Psoas muscle (tissue), 8 donors: ENCODE measurements at places on chromosomes 13 and 19. TPM values are rescaled to one million over a fixed set of nuclear protein-coding genes. Genes with fewer than 3 reads are reported as not detected.

DNA sequence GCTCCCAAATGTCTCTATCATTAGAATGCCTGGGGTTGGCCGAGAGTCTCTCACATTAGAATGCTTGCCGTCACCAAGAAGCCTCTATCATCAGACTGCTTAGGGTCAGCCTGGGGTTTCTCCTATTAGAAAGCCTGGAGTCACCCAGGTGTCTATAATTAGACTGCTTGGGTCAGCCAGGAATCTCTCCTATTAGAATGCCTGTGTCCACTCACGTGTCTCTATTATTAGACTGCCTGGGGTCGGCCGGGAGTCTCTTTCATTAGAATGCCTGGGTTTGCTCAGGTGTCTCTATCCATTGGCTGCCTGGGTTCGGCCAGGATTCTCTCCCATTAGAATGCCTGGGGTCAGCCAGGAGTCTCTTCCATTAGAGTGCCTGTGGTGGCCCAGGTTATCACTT is 1453.1 kb downstream of the UQCRFS1 start:
- DNase-seq, result no peak

- peak; percentile 56 for DNase-seq
Observed at GRCh38 chr19:10230173-10230860, 814 bp downstream of the S1PR2 start.

CRX gene
- total RNA-seq, result not detected

IGFL1 gene
- not detected for total RNA-seq

ZNF527 gene
- total RNA-seq, result 3.3 TPM

ZNF575 gene
- total RNA-seq, result 0.40 TPM
